Kidney epithelial cell (primary cell): ENCODE measurements at places on chromosomes 11 and 22. TPM values are rescaled to one million over a fixed set of nuclear protein-coding genes. Genes with fewer than 3 reads are reported as not detected.

GRCh38 chr11:20114588-20114987, 45.7 kb downstream of the DBX1 start:
- no peak for DNase-seq

- no peak for DNase-seq
These were observed 60.6 kb downstream of the SEZ6L start for GRCh38 chr22:26229910-26230309.

- DNase-seq, result no peak
These were observed 12.4 kb downstream of the SHANK3 start for GRCh38 chr22:50684986-50685385.

DNA sequence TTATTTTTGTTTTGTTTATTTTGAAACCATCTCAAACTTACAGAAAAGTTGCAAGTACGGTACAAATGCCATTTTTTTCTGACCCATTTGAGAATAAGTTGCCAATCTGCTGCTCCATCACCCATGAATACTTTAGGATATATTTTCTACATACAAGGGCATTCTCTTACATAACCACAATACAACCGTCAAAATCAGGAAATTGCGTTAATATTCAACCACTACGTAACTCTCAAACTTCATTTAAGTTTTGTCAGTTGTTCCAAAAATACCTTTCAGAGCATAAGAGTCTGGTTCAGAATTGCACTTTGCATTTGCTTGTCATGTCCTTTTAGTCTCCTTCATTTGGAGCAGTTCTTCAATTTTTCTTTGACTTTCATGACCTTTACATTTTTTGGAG, 194.3 kb upstream of the BDNF start:
- DNase-seq, result no peak

The OR52K1 gene
- not detected in 2 replicates for total RNA-seq
